ENCODE measurements at places on chromosomes 5 and 9.

DNA sequence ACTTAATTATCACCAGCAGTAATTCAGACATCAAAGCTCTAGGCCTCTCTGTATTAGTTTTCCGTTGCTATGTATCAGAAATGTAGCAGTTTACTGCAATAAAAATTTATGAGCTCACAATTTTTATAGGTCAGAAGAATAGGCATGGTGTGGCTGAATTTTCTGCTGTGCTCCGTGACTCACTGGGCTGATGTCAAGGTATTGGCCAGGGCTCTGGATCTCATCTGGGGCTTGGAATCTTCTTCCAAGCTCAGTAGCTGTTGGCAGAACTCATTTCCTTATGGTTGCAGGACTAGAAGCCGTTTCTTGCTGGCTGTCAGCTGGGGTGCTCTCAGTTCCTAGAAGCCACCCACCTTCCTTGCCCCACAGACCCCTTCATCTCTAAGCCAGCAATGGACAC, 66.3 kb downstream of the PSAT1 start:
- no peak for DNase-seq

- no peak for DNase-seq
Observed at GRCh38 chr5:139655727-139656271, 7.7 kb downstream of the CXXC5 start.

GRCh38 chr9:77943057-77943456, 88.6 kb downstream of the GNAQ start:
- DNase-seq, result no peak

DNA sequence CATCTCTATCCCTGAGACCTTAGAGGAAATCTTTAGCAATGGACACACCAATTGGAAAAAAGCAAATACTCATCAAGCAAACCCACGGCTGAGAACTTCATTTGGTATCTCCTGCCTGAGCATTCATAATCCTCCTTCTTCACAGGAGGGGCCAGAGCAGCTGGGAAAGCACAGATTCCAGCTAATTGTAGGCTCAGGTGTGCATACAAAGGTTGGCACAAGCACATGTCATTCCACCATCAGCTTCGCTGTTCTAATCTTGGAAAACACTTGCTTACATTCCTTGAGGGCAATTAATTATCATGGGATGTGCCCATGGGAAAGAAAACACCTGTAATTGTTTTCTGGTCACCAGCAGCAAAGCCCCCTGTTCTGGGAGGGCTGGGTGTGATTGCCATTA, 376.6 kb downstream of the SPOCK1 start:
- DNase-seq, result no peak

GRCh38 chr5:77882670-77883257, 106.6 kb upstream of the TBCA start:
- DNase-seq, result peak; percentile 7

All from activated naive CD4-positive, alpha-beta T cell treated with anti-CD3 and anti-CD28 coated beads, Interleukin-2, amount 50 U/mL, for 72 hours (primary cell).